ENCODE measurements at places on chromosomes 7 and 10.

DNA sequence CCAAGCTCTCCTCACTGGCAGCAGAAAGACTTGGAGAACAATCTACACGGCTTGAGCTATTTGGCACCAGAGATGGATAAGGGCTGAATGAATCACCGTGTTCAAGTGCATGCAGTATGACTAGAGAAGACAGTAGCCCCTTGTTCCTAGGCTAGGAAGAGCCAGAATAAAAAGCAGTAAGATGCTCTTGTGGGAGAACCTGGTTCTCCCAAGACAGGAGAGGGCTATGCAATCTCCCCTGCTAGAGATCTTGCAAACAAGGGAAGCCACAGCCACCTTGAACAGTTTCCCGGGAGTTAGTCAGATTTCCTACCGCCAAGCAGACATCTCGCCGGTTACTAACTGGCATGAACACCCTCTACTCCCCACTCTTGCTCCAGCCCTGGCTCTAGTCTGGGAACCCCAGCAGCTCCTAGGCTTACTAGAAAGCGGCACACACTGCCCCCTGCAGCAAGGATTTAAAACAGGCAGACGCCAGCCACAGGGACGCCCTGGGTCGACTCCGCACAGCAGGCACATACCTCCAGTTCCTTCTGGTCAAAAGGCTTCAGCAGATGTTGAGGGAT, 107.3 kb downstream of the SMURF1 start:
- peak; percentile 51 for DNase-seq

DNA sequence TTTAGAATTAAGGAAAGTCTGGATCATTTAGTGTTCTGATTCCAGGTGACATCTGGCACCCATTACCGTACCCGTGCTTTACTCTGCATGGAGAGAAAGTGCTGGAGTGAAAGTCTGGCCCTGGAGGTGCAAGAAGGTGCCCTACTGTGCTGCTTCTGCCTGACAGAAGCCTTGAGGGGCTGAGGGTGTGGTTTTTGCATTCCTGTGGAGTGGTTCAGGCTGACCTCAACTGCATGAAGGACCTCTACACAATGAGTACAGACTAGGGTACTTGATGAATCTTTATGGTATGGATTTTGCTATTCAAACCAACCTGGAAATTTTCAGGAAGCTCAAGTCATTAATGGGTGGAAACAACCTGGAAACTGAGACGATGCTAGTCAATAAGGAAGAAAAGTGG, 45.1 kb upstream of the GSAP start:
- DNase-seq, result no peak

DNA sequence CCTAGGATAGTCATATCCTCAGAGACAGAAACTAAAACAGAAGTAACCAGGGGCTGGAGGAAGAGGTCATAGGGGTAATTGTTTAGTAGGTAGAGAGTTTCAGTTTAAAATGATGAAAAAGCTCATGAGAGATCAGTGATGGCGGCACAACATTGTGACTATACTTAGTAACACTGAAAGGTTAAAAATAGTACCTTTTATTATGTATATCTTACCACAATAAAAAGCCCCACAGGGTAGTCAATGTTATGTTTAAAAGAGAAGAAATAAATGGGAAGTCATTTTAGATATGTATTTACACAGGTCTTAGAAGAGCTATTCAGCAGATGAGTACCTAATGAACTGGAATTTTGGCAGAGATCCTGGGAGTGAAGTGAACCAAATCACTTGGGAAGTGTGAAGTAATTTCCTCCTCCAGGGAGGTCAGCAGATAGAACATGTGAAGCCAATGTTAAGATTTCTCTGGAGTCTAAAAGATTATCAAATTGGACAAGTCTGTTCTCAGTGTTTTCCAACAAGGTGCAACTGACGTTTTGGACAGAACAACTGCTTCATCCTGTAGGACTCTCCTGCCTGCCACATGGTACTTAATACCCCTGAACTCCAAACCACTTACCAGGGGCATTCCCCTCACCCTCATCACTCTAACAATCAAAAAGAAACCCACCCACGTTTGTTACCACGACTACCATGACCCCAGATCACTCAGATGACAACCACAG, 6.4 kb downstream of the CDCA7L start:
- DNase-seq, result no peak

GRCh38 chr7:3194501-3195141, 106.4 kb upstream of the SDK1 start:
- no peak for DNase-seq

DNA sequence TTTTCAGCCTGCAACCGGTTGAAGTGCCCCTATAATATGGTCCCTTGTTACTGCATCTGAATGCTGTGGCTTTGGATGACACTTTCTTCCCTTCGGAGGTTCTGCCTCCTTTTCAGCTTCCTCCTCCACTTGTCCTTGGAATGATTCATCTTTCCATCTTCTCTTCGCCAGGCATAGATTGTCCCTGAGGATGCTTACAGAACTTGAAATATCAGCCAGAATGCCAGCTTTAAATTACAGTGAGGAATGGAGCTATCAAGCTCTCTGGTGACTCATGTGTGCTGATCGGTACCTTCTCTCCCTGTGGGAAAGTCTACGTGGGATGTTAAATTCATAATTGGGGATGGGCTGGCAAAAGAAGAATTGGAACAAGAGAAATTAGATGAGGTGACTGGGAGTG, 45.9 kb upstream of the PDK4 start:
- no peak for DNase-seq

DNA sequence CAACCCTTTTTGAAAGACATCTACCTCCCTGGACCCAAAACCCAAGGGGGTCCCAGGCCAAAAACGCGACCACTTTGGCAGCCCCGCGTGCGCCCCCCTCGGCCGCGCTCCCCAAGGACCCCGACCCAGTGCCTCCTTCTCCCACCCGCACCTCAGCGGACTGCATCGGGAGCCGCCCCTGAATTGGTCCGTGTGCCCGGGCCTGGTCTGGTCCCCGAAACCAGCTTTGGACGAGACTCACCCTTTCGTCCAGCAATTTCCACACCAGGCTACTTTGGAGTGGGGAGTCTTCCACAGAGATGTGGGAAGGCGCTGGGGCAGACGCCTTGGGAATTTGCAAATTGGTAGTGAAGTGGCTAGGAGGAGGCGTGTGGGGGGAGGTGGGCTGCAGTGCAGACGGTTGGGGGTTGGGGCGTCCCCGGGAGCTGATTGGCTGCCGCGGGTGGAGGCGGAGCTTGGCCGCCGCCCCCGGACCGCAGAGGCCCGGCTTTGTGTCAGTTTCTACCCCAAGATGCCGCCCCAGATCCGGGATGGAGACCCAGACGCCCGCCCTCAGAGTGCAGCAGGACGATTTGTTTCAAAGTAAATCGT, 16.9 kb downstream of the TCAF1 start:
- peak; percentile 86 for DNase-seq

DNA sequence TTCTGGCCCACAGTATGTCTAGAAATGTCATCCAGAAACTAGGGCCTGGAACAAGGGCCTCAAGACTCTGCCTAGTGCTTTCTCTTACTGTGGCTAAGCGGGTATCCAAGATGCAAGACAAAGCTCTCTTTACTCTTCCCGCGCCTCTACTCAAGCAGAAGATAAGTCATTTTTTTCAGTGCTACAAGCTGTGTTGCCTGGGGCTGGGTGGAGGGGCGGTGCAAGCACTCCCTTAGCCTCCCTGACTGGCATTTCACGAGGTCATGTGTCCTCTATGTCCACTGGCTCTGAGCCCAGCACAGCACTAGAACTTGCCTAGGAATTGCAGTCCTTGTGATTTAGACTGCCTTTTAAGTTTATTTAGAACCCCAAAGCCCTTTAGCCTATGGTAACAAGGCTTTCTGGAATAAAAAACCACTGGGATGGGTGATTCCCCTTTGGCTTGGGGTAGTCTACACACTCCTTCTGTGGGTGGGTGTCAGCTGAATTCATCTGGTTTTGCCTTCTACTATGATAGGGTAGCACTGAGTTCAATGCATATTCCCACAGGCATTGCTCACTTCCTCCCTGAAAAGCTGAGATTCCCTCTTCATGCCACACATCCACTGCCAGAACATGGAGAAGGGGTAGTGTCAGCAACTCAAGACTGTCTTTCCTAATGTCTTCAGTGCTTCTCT, 371.8 kb upstream of the KCND2 start:
- DNase-seq, result no peak

DNA sequence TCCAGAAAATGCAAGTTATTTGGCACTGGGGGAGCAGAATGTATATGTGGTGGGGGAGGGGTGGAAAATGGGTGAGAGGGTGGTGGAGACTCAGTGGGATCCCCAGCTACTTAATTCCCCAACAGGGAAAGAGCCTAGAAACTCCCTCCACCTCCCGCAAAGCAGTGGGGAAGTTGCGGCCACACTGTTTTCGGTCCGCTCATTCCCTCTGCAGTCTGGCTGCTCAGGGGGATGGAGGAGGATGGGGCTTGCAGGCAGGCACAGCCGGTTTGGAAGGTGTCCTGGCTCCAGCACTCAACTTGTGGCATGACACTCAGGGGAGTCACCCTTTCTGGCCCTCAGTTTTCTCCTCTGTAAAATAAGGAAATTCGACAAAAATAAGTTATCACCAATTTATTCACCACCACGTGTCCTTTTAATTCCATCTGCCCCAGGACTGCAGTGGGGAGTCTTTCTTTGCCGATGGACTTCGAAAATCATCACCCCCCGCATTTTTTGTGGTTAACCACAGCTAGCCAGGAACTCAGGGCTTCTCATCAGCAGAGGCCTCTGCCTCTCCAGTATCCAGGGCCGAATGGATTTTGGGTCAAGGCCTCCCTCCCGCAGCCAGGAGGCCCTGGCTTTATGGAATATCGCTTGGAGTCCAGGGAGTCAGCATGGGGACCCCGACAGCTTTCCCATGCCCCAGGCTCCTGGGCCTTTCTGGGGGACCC, 1.6 kb upstream of the HTRA1 start:
- no peak for DNase-seq

- no peak for DNase-seq
Observed at GRCh38 chr10:36367362-36367761, 725.3 kb upstream of the FZD8 start.

GRCh38 chr10:71222601-71223346, 10.4 kb downstream of the UNC5B start:
- peak; percentile 88 for DNase-seq

- no peak for DNase-seq
Observed at GRCh38 chr10:28291881-28292297, 11.0 kb downstream of the MPP7 start.

GRCh38 chr10:31315453-31315852, 3.6 kb upstream of the ZEB1 start:
- no peak for DNase-seq

- DNase-seq, result no peak
Observed at GRCh38 chr10:13276749-13277365, 23.0 kb downstream of the PHYH start.

GRCh38 chr10:454860-455259, 234.6 kb downstream of the DIP2C start:
- no peak for DNase-seq

GRCh38 chr10:121683816-121684215, 85.6 kb upstream of the FGFR2 start:
- DNase-seq, result peak; percentile 16

Data from WERI-Rb-1 (cell line).